GM04504 (cell line): ENCODE measurements at places on chromosomes 2 and 18.

GRCh38 chr2:69720404-69720803, 21.5 kb upstream of the ANXA4 start:
- no peak for DNase-seq

- DNase-seq = no peak
These were observed 15.2 kb downstream of the CDKL4 start for GRCh38 chr2:39228413-39229209.

DNA sequence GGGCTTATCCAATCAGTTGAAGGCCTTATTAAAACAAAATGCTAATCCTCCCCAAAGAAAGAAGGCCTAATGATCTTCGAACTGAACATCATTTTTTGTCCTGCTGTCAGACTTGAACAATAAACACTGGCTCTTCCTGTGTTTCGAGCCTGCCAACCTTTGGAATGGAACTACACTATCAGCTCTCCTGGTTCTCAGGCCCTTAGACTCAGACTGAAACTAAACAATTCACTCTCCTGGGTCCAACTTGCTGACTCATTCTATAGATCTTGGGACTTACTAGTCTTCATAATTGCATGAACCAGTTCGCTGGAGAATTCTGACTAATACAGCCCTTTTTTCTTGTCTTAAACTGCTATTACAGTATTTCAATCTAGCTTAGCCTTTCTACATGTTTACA, 235.2 kb downstream of the LNPK start:
- no peak for DNase-seq

GRCh38 chr18:44967599-44967998, 286.9 kb downstream of the SETBP1 start:
- DNase-seq = no peak

DNA sequence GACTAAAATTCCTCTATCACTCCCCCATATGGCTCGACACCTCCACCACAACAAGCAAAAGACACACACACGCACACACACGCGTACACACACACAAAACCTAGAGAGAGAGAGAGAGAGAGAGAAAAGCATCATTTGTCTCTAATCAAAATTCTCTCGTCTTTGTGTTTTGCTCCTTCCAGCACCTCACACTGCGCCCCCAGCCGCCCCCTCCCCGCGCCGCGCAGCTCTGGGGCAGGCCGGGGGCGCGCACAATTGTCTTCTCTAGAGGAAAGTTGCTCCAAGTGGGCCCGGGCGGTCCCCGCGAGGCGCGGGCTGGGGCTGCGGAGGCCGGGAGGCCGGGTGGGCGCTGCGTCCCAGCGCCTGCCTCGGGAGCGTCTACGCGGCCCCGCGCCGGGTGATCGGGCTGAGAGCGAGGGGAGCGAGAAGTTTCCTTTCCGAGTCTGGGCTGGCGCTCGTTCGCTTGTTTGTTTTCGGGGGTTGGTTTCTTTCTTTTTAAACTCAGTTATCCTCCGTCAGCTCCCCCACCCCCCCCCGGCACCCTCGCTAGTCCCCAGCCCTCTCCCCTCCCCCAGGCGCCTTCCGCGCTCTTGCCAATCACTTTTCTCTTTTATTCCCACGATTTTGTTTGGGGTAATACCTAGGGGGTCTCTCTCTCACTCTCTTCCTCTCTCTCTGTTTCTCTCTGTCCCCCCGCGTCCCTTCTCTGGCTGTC, 4.1 kb downstream of the ZEB2 start:
- no peak for DNase-seq

- no peak for DNase-seq
These were observed 105.5 kb downstream of the RTP5 start for GRCh38 chr2:241974851-241975592.

- no peak for DNase-seq
These were observed 998.0 kb upstream of the FANCL start for GRCh38 chr2:59239146-59239545.

GRCh38 chr18:11412811-11413210, 196.6 kb upstream of the SLC35G4 start:
- DNase-seq = peak; percentile 52

DNA sequence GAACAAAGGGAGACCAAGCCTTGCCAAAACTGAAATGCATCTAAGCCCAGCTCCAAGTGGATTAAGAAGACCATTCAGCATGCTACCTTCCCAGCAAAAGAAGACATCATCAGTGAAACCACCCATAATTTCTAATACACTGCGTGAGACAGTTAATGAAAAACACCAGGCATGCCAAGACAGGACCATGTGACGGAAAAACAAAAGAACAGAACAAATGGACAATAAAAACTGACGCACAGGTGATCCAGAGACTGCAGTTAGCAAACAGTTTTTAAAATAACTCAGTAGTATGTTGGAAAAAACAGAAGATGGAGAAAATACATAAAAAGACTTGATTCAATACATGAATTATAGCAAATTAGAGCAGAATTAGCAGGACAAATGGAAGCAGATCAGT, 15.3 kb downstream of the FAM168B start:
- DNase-seq = no peak

DNA sequence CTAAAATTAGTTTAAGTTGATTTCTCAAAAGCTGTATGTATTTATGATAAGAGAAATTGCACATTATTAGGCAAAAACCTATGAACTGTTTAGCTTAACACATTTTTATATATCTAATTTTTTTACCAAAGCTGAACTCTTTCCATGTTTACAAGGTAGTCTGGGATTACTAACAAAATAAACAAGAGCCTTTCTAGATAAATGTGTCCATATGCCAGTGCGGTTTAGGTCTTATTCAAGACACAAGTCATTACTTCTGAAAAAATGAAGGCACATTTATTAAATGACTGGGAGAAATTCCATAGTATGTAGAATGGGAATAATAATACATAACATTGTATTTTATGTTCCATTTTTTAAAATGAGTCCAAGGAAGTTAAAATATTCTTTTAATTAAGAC, 82.0 kb downstream of the DPP4 start:
- no peak for DNase-seq

DNA sequence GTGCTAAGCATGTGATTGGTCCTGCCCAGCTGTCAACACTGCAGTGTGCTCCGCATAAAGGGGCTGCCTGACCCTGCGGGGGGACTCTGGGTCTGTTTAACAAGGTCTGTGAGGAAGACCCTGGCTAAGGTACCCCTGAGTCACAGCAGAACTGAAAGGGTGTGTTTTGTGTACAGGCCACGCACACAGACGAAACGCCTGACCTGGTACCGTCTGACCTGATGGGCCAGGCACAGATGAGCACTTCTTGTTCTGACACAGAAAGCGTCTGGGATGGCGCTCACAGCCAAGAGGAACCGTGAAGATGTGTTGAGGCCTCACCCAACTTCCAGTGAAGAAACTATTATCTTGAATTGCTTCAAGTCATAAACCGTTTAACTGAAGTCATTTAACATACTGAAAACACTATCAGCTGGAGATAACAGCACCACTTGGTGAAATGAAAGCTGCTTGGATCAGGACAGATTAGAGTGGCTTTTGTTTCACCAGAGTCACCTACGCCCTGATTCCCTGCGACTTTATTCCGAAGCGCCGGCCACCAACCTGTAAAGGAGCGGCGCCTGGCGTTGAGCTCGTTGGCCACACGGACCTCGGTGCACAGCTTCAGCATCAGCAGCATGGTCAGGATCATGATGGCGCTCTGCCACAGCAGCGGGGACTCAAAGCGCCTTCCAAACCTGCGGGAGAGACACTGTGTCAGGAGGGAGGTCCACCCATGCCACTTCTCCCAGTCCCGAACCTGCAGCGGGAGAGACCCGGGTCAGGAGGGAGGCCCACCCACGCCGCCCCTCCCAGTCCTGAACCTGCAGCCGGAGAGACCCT, 8.5 kb downstream of the SLC66A2 start:
- no peak for DNase-seq

DNA sequence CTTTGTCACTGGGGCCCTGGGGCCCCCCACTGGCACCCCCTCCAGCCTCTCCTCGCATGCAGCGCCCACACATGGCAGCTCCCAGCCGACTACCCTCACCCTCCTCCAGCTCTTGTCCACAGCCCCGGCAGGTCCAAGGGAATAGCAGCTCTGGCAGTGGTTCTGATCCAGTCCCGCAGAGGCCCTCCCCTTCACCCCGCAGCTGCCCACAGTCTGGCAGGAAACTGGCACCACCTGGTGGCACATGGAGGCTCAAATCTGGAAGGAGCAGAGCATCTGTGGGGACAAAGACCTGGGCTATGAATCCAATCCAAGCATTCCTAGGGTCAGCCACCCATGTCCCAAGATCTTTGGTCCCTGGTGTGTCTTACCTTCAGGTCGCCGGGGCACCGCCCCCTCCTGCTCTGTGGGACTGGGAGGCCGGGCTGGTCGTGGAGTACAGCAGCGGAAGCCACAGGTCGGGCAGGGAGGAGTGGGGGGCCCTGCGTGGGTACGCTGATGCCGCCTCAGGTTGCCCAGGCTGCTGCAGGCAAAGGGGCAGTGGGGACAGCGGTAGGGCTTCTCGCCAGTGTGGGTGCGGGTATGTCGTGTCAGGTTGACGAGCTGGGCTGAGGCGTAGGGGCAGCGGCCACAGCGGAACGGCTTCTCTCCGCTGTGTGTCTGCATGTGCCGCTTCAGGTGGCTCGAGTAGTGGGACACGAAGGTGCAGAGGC, 2.3 kb downstream of the ZNF513 start:
- DNase-seq = no peak

DNA sequence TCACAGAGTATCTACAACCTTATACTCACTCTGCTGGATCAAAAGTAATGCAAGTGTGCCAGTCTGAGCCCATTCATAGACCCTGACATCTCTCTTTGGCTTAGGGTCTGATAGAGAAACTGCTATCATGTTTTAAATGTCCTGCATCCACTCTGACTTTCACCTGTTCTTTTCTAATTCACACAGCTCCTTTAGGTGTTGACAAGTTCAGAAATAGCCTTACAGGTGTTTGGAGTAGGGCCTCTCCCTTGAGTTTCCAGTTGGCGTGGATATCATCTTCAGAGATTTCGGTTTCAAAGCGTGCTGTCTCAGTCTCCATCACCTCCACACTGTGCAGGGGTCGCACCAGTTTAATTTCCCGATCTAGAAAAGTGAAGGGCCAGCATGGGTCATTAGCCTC, 150.3 kb downstream of the PLEKHA3 start:
- no peak for DNase-seq

DNA sequence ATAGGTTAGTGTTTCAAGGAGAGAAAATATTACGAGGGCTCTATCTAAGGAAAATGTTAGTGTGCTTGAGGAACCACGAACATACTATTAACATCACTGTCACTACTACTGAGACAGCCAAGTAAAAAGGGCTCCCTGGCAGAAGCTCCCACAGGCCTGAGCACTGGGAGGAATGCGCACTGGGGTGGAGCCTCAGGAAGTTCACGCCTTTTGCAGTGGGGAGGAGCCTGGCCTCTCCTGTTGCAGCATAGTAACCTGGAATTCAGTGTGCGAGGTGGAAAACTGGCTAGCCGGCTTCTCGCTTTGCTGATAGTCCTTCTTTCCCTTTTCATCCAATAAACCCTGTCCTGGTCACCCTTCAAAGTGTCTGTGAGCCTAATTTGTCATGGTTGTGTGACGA, 250.3 kb downstream of the ERBB4 start:
- DNase-seq = no peak

GRCh38 chr18:45662468-45662867, 47.2 kb downstream of the SLC14A2 start:
- DNase-seq = no peak

DNA sequence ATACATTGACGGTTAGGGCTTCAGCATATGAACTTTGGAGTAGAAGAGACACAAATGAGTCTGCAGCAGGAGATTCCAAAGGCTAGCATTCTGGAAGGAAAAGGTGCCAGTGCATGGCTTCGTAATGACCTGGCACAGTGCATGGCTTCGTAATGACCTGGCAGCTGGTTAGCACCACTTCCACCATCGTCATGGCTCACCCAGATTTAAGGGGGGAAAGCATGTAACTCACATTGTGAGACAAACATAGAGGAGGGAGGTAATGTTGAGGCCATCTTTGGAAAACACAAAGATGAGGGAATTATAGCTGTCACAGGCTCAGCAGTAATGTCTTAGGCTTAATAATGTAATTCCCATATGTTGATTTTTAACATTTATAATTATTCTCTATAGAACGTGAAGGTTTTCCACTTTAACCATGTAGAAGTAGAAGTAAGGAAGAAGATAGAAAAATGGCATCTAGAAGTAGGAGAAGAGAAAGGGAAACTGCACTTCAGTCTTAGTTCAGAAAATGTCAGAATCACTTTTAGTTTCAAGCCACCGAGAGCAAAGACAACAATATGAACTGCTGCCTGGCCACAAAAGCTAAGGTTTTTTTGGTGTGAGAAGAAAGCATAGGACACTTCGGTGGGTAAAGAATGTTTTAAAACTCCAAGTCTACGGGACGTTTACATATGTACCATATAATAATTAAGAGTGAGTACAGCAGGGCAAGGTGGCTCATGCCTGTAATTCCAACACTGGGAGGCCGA, 6.8 kb upstream of the STK25 start:
- DNase-seq = no peak

GRCh38 chr18:35515460-35516130, 17.8 kb upstream of the INO80C start:
- no peak for DNase-seq

DNA sequence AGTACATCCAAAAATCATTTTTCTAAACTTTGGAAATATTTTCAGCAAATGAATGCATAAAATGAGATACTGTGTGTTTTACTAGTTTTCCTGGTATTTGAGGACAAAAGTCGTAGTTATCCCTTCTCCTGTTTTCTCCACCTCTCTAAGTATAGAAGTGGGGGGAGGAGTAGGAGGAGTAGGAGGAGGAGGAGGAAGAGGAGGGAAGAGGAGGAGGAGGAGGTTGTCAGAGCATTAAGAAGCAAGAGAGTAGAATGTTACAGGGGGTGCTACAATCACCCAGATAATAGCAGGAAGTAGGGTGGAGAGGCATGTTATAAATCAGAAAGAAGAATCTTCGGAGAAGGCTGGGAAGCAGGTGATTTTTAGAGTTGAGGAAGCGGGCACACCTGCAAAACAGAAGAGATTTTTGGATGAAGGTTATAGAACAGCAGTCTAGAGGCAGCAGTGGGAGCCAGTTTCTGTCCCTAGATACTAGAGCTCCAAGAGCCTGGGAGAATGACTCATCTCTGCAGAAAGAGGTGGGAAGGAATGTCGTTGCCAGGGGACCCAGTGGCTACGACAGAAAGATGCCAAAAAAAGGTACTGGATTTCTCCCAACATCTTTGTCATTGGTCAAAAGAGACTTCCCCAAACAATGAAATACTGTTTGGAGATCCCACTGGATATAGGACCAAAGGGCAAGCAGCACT, 44.2 kb upstream of the AQP4 start:
- no peak for DNase-seq

- no peak for DNase-seq
These were observed 552.0 kb upstream of the CDH2 start for GRCh38 chr18:28728891-28729290.
